ENCODE measurements at places on chromosomes 3 and 15.

DNA sequence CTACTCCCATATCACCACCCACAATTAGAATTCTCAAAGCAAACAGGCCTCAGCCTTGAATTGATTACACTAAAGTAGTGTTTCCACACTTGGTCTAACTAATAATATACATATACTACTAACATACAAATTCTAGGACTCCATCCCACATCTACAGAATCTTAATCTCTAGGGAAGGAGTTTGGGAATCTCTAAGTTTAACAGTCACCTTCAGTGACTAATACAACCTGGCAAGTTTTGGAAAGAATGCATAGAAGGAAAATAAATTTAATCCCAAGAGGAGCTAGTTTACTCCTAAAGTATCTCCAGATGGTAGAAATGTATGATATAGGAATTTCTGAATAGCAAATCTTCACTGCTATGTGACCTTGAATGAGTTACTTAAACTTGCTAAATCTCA, 9.1 kb downstream of the CLPX start:
- no peak for DNase-seq

GRCh38 chr3:141659821-141660613, 78.1 kb upstream of the RNF7 start:
- DNase-seq, result peak; percentile 55

GRCh38 chr15:75955720-75956119, 52.0 kb downstream of the FBXO22 start:
- no peak for DNase-seq

DNA sequence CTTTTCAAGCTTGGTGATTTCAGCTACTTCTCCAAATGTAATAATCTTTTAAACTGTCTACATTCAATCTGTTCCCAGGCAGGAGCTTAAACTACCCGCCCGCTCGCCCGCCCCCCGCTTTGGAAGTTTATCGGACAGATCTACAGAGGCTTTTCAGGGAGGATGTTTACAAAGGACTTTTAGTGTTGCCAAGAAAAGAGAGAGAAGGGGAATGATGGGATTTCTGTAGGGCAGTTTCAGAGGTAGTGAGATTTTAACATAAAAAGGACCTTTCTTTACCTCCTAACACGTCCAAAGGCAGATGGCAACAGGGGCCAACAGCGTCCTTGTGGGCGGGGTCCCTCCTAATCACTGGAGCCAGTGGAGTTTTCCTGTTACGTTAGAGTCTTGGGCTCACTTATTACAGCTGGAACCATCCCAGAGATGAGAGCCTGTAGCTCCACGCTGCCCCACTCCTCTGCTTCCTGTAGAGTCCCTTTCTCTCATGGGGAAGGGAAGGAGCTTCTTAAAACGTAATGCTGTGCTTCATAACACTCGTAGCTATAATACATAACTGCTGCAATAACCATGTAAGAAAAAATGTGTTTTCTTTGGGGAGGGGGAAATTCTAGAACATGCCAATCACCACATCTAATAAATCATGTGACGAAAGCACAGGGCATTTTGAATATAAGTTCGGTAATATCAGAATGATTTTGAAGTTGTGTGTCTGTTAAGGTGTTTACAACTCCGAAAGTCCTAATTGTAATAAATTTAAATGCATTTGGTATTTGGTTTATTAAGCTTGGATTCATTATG, 30.9 kb downstream of the HES1 start:
- DNase-seq, result no peak

DNA sequence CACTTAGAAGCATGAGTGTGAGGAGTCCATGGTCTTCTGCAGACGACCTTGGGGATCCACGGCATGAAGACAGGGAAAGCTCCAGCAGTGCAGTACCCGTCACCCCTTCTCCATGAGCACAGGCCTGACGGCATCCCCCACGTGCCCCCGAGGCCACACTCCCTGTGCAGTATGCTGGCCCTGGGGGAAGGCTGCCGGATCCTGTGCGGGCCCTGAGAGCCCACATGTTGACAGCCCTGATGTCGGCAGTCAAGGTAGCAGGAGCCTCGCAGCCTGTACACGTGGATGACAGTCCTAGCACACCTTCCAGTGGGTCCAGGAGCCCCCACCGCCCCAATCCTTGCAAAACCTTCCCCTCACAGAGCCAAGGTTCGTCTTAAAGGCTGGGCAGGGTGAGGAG, 195.3 kb downstream of the ATP10A start:
- DNase-seq, result no peak

- DNase-seq, result no peak
Observed at GRCh38 chr3:157718800-157719199, 215.6 kb upstream of the VEPH1 start.

DNA sequence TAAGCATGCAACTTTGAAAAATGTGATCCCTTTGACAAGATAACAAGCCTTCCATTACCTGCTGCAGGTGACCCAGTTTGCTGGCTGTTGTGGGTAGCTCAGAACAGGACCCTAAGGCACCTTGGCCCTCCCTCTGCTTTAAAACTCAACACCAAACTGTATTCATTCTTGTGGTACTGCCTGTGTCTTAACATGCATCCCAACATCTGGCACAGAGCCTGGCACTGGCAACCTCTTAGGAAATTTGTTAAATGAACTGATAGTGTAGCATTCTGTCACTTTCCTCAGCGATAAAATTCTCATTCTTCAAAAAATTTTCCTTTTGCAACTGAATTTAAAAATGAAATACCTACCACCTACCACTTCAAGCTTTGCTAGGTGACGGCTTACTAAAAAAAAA, 287.3 kb upstream of the ADAMTS9 start:
- no peak for DNase-seq

DNA sequence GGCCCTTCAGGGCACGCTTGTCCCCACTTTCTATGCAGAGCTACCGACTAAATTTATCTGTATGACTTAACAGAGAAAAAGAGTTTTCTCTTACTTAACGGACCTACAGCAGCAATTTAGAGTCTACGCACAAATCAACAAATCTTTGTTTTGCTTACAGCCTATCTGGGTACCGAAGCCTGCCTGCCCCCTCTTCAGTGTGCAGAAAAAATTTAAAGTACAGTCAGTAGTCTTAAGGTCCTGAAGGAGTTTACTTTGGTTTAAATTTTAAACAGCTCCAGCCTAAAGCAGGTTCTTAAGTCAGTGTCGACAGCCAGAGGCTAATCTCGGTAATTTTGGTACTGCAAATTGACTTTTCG, 570 bp downstream of the SACM1L start:
- no peak for DNase-seq

DNA sequence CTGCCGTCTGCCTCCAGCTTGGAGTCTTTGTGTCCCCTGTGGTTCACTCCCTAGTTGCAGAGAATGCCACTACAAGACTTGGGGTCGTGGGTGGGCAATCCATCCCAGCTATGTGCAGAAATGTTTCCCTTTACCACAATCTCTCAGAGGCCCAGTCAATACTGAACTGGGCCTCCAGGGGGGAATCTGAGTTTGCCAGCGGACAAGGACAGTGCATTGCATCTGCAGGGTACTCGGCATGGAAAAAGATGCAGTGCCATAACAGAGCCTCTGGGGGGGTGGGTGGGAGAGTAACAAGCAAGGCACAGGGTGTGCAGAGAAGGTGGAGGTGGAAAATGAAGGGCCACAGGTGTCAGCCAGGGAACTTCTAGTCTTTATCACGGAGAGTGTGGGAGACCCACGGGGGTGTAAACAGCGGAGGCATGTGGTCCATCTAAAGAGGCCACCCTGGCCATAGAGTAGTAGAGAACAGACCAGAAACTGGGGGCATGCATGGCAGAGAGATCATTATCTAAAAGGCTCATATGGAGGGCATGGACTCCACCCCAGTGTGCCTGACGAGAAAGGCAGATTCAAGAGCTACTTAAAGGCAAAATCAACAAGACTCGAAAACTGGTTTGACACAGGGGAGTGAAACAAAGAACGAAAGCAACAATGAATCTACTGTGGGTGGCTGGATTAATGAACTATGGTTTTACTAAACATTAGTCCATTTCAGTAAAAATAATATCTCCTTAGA, 182.4 kb downstream of the ANXA2 start:
- DNase-seq, result no peak

- no peak for DNase-seq
Observed at GRCh38 chr3:136778865-136779264, 26.7 kb upstream of the STAG1 start.

DNA sequence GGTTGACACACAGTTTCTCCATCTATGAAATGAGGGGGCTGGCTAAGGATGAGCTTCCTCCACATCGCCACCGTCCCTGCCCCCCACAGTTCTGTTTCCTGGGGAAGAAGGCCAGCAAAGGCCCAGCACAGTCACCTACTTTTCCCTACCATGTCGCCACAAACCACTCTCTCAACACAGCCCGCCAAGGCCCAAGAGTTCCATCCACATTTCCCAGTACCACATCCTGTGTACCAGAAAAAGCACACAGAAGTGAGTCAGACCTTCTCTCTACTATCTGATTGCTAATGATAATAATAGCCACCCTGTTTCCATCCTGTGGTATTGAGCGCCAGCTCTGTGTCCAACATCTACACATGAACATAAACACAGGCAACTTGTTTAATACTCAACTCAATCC, 30.3 kb upstream of the C15orf39 start:
- no peak for DNase-seq

GRCh38 chr3:8519156-8519555, 17.5 kb downstream of the LMCD1 start:
- DNase-seq, result no peak

DNA sequence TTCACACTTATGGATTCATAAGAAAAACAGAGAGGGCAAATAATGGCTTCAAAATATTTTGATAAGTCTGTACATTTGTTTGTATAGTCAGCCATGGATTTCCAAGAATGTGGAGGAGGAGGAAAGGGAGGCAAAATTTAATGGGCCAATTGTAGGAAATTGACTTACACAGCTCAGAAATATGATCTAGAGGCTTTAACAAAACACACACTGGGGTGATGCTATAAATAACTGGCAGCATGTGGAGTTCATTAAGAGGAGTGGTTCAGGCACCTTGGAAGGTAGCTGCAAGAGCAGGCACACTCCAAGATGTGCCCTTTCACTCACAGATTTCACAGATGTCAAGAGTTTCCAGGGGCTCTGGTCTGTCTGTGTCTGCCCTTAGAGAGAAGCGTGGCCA, 193.4 kb upstream of the RASGRP1 start:
- DNase-seq, result no peak

DNA sequence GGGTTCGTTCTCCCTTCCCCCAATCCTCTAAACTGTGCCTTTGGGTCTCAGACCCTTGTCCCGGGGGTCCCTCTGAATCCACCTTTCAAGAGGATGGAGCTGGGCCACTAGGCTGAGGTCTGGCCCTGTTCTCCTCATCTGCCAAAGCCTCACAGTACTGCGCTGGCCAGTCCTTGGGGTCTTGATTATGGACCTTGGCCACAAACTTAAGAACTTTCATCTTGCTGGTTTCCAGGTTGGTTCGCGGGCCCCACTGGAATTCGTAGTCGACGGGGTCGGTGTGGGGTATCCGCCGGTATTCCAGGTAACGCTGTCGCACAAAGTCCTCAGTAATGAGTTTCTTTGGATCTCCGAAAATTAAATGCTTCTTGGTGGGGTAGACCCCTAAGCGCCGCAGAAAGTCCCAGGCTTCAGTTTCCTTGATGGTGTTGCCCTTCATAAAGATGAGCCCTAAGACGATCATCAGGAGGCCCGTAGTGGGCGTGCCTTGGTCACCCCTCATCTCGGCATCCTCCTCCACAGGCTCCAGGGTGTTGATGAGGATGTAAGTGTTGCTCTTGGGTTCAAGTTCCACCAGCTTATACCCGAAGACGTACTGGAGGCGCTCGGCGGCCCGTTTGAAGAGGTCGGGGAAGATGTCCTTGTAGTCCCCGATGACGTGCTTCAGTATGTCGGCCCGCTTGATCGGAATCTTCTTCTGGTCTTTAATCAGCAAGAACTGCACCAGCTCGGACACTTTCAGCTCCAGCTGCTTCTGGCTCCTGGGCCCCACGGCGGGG, 727 bp downstream of the NSMCE3 start:
- DNase-seq, result peak; percentile 3

DNA sequence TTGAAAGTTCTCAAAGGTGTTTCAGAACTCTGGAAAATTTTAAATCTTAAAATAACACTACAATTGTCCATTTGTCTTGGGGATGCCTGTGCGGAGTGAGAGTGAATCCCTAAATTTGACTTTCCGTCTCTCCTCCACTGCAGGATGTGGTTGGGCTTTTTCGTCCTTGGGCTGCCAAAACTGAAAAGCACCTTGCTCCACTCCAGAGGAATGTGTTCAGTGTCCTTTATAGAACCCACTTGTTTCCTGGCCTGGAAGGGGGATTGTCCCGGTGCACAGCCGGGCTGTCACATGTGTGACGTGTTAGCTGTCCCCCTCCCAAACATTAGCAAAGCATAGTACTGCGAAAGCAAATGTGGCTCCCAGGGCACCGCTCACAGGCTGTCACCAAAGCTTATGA, 69.6 kb upstream of the ATP10A start:
- no peak for DNase-seq

GRCh38 chr3:129506231-129506742, 22.2 kb upstream of the RHO start:
- no peak for DNase-seq

GRCh38 chr15:74525945-74526344, 15.1 kb upstream of the ARID3B start:
- no peak for DNase-seq

- no peak for DNase-seq
Observed at GRCh38 chr3:66993082-66993481, 5.0 kb upstream of the KBTBD8 start.

DNA sequence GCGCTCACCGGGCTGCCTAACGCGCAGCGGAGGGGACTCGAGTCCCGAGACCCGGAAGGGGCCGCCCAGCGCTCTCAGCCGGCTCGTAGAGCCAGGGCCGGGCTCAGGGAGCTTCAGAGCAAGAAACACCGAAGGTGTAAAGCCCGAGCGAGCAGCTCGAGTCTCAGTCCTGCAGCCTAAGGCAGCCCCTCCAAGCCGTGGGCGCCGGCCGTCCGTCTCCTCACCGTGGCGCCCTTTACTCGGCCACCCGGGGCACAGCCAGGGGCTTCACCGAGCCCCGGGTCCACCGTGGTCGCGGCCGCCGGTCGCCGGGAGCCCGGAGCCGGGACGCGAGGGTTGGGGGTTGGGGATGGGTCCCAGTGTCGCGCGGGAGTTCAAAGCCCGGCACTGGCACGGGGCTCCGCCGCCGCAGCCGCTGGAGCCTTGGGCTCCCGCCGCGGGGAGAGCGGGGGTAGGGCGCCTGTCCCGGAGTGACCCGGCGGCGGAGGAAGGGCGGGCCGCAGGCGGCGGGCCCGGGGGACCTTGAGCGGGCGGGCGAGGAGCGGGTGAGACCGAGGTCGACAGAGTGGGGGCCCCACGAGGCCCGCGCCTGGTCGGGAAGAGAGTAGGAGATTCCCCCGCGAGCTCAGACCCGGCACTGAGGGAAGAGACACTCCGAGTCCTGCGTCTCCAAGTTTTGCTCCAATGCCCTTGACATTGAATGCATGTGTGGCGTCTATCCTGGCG, 26.9 kb upstream of the THRB start:
- DNase-seq, result peak; percentile 64

DNA sequence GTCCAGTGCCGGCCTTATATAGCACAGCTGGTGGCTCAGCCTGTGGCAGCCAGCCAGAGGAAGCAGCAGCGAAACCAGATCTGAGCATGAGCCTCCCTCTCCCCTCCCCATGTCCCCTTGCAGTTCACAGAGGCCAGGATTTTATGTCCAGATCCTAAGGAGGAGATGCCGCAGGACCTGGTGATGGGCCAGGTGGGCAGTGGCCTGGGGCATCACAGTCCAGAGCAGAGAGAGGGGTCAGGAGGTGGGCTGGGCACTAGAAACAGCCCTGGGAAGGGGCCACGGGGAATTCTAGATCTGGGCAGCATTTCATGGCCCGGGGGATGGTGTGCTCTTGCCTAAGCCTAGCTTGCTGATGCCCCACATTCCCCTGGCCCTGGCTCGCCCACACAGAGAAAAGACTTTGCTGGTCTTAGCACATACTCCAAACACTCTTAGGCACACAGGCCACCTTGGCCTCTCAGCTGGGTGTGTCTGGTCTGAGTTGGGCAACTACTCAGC, 259 bp upstream of the CILP start:
- no peak for DNase-seq
